ENCODE measurements at places on chromosomes 11 and 22. TPM values are rescaled to one million over a fixed set of nuclear protein-coding genes. Genes with fewer than 3 reads are reported as not detected.

Gene TIGD3
- 1.5 TPM for total RNA-seq

GRCh38 chr11:63802637-63803414 is 10.4 kb upstream of the SPINDOC start:
- peak; percentile 83 for DNase-seq

Gene ZBED5
- 15.1 TPM for total RNA-seq

Gene DEPDC7
- 2.5 TPM for total RNA-seq

DNA sequence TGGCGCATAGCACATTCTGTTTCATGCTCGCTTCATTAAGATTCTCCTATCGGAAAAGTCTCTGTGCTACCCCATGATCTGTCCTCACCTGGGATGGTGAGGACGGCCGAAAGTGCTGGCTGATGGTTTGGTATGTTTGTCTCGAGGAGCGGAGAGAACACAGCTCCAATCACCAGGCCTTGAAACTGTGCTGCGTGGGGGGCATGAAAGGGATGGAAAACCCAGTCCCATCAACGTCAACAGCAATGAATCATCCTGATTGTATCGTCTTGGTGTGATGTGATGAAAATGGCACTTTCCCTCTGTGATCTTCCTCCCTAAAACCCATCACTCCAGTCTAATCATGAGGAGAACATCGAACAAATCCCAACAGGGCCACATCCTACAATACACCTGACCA is 8.4 kb downstream of the FXYD6 start:
- DNase-seq: no peak

DNA sequence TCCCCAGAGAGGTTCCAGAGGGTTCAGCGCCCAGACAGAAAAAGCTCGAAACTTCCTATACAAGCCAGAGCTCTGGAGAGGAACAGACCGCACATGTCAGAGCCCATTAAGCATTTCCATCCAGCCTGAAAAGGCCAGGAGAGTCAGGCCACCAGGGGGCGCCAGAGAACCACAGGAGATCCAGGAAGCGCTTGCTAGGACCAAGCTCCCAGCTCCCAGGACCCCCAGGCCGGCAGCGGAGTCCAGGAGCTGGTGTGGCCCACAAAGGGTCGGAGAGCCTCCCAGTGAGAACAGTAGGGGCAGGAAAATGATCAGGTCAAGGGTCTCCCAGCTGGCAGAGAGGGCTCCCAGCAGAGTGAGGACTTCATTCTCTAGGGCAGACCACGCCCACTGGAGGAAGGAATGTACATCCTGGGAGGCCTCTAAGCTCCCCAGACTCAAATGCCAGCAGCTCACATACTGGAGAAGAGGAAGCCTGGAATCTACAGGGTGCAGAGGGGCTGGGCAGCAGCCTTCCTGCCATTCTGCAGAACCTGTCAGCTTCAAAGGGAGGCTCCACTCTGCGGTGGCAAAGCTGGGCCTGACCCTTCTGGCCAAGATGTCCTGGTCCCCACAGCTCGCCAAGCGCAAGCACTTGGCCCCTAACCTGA is 2.1 kb upstream of the MEI1 start:
- DNase-seq: peak; percentile 88

DNA sequence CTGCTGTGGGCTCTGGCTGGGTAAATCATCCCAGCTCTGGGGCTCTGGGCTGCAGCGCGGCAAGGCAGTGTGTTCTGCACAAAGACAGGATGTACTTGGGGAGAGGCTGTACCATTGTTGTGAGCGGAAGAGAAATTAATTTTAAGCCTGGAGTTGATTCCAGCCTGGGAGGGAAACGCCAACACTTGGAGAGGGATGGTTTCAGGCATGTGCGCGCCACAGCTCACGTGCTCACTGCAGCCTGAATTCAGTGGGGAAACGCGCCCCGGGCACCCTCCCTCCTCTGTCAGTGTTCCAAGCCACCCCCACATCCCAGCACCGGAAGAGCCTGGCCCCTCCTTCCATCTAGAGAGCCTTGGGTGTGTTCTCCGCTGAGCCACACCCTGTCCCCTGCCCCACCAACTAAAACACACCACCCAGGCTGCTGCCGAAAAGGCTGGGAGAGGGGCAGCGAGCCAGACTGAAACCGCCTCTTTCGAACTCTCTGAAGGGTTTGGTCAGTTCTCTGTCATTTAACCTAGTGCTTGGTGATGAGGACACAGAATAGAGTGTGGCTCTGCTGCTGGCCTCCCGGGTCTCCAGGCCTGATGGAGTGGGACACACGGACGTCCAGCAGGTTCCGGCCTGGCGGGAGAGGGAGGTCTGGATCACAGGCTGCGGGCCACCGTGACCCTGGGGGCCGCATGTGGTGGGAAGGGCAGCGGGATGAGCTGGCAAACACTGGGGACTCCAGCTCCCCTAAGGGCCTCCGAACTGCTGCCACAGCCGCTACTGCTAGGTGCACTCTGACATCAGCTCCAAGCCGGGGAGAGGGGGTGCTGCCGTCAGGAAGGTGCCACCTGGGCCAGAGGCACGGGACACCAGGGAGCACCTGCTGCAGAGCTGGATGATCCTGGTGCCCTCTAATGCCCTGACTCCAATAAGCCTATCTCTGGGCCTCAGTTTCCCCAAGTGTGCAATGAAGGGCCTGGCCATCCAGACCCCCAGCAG is 230.8 kb downstream of the CTTN start:
- no peak for DNase-seq

DNA sequence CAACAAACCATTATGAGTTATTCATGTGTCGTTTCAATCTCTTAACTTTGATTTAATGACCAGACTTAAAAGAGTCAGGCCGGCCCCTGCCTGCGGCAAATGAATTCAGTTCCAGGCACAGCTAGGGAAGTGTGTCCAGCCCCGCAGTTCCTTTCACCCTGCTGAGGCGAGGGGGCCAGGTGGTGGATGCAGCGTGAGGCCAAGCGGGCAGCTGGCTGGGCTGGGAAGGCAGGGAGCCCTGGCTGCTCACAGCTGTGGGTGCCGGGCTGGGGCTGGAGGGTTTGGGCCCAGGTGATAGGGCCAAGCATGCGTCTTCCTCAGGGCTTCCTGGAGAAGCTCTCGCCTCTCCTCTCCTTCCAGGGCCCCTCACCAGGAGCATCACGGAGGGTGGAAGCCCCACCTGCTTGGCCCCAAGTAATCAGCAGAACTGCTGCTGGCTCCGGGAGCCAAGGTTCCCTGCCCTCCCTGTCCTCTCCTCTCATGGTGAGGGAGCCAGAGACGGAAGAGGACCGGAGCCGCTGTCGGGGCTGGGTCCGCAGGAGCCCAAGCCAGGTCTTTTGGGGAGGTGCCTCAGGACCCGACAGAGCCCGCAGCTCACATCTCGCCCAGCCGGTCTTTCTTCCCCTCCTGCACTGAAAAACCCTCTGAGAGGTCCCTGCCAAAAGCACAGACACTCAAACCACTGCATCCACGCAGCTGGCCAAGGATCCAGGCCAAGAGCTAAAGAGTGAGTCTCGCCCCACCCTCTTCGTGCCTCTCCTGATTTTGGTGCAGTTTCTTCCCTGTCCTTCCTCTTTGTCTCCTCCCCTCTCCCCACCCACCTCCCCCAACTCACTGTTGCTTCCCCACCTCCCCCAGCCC is 97.0 kb downstream of the ST3GAL4 start:
- no peak for DNase-seq

DNA sequence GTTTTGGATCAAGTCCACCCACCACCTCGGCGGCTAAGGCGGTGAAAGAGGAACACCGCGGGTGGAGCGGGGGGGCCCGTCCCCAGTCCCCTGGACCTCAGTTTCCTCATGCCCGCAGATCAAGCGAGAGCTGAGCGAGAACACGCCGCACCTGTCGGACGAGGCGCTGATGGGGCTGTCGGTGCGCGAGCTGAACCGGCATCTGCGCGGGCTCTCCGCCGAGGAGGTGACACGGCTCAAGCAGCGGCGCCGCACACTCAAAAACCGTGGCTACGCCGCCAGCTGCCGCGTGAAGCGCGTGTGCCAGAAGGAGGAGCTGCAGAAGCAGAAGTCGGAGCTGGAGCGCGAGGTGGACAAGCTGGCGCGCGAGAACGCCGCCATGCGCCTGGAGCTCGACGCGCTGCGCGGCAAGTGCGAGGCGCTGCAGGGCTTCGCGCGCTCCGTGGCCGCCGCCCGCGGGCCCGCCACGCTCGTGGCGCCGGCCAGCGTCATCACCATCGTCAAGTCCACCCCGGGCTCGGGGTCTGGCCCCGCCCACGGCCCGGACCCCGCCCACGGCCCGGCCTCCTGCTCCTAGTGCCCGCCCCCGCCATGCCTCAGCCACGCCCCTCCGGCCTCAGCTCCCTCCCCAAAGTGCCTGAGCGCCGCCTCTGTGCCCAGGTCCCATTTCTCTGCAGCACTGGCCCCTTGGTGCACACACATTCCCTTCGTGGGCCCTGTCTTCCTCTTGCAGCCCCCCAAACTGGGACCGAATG is 12.7 kb downstream of the MAFF start:
- DNase-seq: no peak

DNA sequence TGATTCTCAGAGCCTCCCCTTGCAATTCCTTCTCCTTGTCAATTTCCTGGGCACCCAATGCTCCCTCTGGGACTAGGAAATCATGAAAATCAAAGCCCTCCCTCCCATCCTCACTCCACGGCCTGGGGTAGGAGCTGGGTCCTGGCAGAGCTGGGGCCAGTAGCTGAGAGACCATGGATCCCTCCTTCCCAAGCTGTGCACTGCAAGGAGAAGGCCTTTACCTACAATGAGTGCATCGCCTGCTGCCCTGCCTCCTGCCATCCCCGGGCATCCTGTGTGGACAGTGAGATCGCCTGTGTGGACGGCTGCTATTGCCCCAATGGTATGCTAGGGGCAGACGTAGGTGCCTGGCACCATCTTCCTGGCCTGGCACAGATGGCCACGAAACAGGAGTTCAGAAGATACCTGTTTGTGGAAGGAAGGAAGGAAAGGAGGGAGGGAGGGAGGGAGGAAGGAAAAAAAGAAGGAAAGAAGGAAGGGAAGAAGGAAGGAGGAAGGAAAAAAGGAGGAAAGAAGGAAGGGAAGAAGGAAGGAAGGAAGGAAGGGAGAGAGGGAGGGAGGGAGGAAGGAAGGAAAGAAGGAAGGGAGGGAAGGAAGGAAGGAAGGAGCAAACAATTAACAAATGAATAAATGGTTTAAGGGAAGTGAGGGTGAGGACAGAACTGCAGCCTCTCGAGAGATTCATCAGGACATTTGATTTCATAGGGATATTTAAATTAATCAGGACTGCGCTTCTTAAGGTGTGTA is 12.5 kb downstream of the OTOG start:
- DNase-seq: no peak

- no peak for DNase-seq
These were observed 34.3 kb upstream of the ASPHD2 start for GRCh38 chr22:26394777-26395176.

Gene SPDYC
- not detected for total RNA-seq

Gene OR5AR1
- not detected for total RNA-seq

- DNase-seq: no peak
These were observed 2.1 kb downstream of the OR5B21 start for GRCh38 chr11:58505849-58506248.

GRCh38 chr11:109350091-109350490 is 71.9 kb upstream of the C11orf87 start:
- no peak for DNase-seq

DNA sequence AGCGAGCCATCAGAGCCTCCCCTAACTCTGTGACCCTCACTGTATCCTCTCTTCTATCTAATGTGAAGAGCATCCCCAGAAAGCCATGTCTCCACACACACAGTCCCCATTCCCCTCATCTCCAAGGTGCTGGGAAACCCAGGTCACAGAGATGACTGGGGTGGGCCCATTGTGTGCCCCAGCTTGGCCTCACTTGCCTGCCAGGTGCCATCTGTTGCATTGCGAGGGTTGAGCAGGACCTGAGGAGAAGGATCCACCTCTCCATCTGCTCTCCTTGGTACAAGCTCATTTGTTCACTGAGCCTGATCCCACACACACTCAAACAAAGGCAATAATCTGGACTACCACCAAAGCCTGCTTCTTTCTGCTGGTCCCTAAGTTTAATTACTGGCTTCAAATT is 118.8 kb downstream of the SPATA19 start:
- DNase-seq: no peak

Gene HBG2
- total RNA-seq: not detected

DNA sequence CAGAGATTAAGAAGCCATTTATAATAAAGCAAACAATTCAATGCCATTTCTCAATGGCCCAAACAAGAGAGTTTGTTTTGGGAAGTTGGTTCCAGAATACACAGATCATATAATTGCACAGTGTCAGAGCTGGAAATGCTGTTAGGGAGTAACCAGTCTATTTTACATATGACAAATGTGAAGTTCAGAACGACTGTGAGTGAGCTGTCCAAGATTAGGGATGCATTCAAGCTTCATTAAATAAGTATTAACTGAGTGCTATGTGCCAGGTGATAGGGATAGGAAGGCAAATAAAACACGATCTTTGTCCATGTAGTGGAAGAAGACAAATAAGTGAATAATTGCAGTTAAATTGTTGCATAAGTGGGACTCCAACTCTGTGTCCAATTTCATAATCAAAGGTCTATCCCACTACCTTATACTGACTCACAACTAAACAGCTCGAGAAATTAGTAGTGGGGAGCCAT is 33.1 kb upstream of the PICALM start:
- DNase-seq: peak; percentile 38

DNA sequence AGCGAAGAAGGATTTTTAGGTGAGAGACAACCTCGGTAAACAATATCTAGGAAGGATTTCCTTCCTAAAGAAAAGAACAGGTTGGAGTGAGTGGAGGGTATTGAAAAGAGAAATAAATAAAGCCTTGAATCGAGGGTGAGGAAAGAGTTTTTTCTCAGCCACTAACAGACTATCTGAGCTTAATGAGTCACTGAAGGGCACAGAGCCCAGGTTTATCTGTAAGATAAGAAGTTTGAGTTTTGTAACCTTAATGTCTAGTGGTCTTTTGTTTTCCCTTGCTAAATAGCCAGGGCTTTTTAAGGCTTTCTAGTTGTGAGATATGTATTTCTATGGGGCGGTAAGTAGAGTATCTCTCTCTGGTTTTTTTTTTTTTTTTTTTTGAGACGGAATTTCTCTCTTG is 394.5 kb upstream of the KIRREL3 start:
- DNase-seq: no peak

Gene KIAA0930
- 131 TPM for total RNA-seq

DNA sequence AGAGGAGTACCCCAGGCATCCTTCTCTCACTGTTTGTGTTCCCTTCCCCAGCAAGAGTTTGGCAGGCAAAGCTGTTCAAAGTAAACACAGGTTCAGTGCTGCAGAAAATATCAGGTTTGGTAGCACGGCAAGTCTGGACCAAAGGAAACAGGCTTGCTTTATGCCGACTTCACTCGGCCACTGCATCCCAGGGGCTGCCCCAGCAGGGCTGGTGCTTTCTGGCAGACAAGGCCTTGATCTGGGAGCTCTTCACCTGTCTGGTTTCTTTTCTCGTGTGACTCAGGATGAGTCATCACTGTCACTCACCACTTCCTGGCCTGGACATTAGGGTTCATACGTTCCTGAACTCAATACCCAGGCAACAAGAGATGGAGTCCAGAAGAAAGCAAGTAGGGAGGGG is 52.6 kb upstream of the NAV2 start:
- peak; percentile 74 for DNase-seq

DNA sequence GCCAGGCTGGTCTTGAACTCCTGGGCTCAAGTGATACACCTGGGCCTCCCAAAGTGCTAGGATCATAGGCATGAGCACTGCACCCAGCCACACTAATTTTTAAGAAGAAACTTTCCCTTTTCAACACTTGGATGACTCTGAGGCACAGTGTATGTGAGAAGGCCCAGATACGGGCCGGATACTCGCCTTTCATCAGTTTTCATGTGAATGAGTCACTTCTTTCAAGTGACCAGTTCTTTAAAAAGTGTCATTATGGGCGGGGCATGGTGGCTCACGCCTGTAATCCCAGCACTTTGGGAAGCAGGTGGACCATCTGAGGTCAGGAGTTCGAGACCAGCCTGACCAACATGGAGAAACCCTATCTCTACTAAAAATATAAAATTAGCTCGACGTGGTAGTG is 120.8 kb downstream of the CTTN start:
- DNase-seq: peak; percentile 6

Gene NXPE2
- total RNA-seq: not detected

Gene COMT
- total RNA-seq: 517 TPM
